DND-41 (cell line): ENCODE measurements at places on chromosomes 4 and X.

DNA sequence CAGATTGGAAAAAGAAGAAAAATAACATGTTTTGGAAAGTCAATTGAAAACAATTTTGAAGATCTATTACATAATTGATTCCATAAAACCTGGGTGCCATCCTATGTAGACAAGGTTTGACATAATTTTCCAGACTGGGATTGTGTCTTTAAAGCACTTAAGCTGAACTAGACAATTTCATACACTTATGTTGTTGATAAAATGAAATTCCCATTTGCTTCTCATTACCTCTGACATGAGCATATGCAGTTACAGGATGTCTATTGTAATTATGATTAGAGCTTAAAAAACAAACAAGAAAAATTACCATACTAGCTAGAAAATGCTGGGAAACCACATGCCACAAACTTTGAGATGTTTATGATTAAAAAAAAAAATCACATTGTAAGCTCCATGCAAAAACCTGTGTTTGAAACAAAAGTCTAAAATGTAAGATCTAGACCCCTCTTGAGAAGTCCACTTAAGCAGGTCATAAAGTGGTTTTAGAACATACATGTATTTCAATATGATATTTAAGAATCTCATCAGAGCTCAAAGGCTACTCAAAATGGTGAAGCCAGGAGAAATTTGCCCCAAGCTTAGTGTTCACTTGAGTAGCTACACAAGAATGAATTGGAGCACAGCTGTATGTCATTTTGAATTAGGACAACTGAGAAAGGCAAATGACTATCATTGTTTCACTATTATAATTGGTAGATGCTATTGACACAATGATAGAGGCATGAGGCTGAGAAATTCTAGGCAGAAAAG, 181.1 kb upstream of the PABPC4L start:
- DNase-seq, result no peak
- no peaks in the 10 kb centered on the region for H3K27me3 ChIP-seq
- no peak overlapping the region for H3K4me3 ChIP-seq
- no peaks in the 10 kb centered on the region for H3K4me1 ChIP-seq

GRCh38 chr4:52619591-52619931, 39.5 kb downstream of the USP46 start:
- H3K4me3 ChIP-seq, result no peak overlapping the region
- no peaks in the 10 kb centered on the region for H3K36me3 ChIP-seq

DNA sequence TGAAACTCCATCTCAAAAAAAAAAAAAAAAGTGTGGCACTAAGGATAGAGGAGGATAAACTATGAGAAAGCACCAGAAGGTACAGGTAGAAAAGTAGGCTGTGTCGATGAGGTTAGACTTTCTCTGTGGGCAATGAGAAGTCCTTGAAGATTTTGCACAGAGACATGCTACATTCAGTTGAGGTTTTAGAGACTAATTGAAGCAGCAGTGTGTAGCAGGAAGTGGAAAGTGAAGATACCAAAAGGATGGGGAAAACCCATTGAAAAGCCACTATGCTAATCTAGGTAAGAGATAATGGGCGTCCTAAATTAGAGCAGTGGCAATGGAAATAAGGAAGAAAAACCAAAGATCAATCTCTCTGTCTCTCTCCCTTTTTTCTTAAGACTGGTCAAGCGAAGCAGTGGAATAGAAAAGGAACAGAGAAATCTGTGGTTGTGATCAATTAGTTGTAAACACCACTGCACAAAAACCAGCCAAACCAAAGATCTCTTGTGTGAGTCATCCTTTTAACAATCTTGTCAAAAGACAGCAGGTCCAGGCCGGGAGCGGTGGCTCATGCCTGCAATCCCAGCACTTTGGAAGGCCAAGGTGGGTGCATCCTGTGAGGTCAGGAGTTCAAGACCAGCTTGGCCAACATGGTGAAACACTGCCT, 3.5 kb downstream of the SPINK2 start:
- H3K4me3 ChIP-seq, result no peak overlapping the region
- peaks cover 8% of the 10 kb centered on the region for H3K27me3 ChIP-seq
- peaks cover 9% of the 10 kb centered on the region for H3K4me1 ChIP-seq
- H3K27ac ChIP-seq, result no peak overlapping the region
- no peaks in the 10 kb centered on the region for H3K36me3 ChIP-seq
- DNase-seq, result no peak

DNA sequence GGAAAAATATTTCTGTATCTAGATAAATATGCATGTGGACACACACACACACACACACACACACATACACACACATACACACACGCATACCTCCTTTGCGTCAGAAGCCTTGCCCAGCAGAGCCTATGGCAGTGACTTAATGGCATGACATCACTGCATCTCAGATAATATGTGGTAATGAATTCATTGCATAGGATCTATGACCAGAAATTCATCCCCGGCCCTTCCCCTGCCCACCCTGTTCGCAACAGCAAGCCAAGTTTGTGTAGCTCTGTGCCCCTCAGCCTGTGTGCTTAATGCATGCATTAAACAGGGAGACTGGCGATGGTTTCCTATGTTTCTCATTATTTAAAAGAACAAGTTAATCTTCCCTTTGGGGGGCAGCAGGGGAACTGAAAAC, 120.7 kb downstream of the NKX6-1 start:
- no peak for DNase-seq
- H3K27ac ChIP-seq, result no peak overlapping the region
- H3K4me3 ChIP-seq, result no peak overlapping the region
- H3K36me3 ChIP-seq, result no peaks in the 10 kb centered on the region

- H3K27me3 ChIP-seq, result no peaks in the 10 kb centered on the region
- H3K36me3 ChIP-seq, result no peaks in the 10 kb centered on the region
- no peaks in the 10 kb centered on the region for H3K4me1 ChIP-seq
- H3K27ac ChIP-seq, result no peak overlapping the region
- DNase-seq, result peak; percentile 13
Observed at GRCh38 chr4:174365018-174365587, 81.4 kb downstream of the CEP44 start.

- no peak overlapping the region for H3K27ac ChIP-seq
- DNase-seq, result no peak
- no peaks in the 10 kb centered on the region for H3K27me3 ChIP-seq
Observed at GRCh38 chr4:52157641-52158316, 106.7 kb downstream of the SPATA18 start.

GRCh38 chr4:105194328-105195231, 47.9 kb downstream of the TET2 start:
- H3K4me1 ChIP-seq, result no peaks in the 10 kb centered on the region
- no peaks in the 10 kb centered on the region for H3K27me3 ChIP-seq
- no peaks in the 10 kb centered on the region for H3K36me3 ChIP-seq
- H3K27ac ChIP-seq, result no peak overlapping the region
- no peak overlapping the region for H3K4me3 ChIP-seq

GRCh38 chr4:81700189-81700588, 228.5 kb upstream of the RASGEF1B start:
- H3K4me3 ChIP-seq, result no peak overlapping the region
- no peaks in the 10 kb centered on the region for H3K36me3 ChIP-seq
- H3K27ac ChIP-seq, result no peak overlapping the region
- H3K27me3 ChIP-seq, result no peaks in the 10 kb centered on the region
- no peak for DNase-seq

DNA sequence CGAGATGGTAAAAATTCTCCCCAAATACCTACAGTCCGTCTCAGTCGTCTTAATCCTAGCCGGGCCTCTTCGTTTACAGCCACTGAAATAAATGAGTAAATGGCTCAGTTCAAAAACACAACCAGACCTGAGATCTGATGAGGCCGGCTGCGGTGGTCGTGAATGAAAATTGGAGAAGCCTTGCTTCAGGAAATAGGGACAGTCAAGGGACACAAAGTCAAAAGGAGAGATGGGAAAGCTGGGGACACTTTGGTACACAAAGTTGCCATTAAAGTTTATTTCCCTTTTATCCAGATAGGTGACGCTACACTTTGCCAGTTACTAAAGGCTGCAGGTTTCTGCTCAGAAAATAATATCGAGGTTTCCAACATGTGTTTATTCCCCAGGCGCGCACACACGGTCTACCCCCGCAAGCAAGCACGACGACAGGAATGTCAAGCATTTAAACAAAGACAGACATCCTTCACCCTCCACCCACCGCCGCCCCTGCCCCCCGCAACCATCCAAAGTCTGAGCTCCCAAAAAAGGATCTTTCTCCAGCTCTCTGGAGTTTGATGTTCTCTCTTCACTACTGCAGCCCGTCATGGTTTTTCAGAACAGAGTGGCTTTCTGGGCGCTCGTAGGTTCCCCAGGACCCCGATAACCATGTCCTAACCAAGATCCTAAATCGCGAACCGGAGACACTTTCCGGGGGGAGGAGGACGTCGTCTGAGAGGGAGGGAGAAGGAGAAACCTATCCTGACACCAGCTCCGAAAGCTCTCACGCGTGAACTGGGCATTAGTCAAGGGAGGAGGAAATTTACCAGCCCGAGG, 1.3 kb upstream of the PCDH7 start:
- no peaks in the 10 kb centered on the region for H3K36me3 ChIP-seq
- H3K27me3 ChIP-seq, result no peaks in the 10 kb centered on the region
- no peak overlapping the region for H3K4me3 ChIP-seq
- H3K4me1 ChIP-seq, result no peaks in the 10 kb centered on the region

- DNase-seq, result no peak
- no peaks in the 10 kb centered on the region for H3K27me3 ChIP-seq
- no peaks in the 10 kb centered on the region for H3K4me1 ChIP-seq
- H3K27ac ChIP-seq, result no peak overlapping the region
Observed at GRCh38 chr4:175514174-175514573, 297.9 kb downstream of the GPM6A start.

GRCh38 chrX:121598356-121598755, 550.9 kb downstream of the GLUD2 start:
- DNase-seq, result no peak
- no peak overlapping the region for H3K27ac ChIP-seq
- no peaks in the 10 kb centered on the region for H3K36me3 ChIP-seq
- no peaks in the 10 kb centered on the region for H3K4me1 ChIP-seq

GRCh38 chr4:15665753-15666365, 10.7 kb upstream of the FBXL5 start:
- H3K4me3 ChIP-seq, result no peak overlapping the region
- DNase-seq, result no peak
- H3K4me1 ChIP-seq, result no peaks in the 10 kb centered on the region
- H3K27ac ChIP-seq, result no peak overlapping the region
- H3K36me3 ChIP-seq, result peaks cover 13% of the 10 kb centered on the region; the same call in 1 of the 2 replicates

- no peak for DNase-seq
- no peaks in the 10 kb centered on the region for H3K36me3 ChIP-seq
- no peak overlapping the region for H3K4me3 ChIP-seq
- no peaks in the 10 kb centered on the region for H3K4me1 ChIP-seq
Observed at GRCh38 chr4:4930677-4931076, 71.2 kb downstream of the MSX1 start.

GRCh38 chr4:187042251-187042650, 318.6 kb upstream of the FAT1 start:
- H3K4me1 ChIP-seq, result no peaks in the 10 kb centered on the region
- H3K27me3 ChIP-seq, result no peaks in the 10 kb centered on the region
- H3K36me3 ChIP-seq, result no peaks in the 10 kb centered on the region
- no peak overlapping the region for H3K4me3 ChIP-seq

GRCh38 chr4:140764785-140765392, 8.7 kb upstream of the TBC1D9 start:
- H3K27ac ChIP-seq, result no peak overlapping the region
- peaks cover 4% of the 10 kb centered on the region for H3K27me3 ChIP-seq
- no peaks in the 10 kb centered on the region for H3K36me3 ChIP-seq
- H3K4me3 ChIP-seq, result no peak overlapping the region
- no peaks in the 10 kb centered on the region for H3K4me1 ChIP-seq
- DNase-seq, result no peak

- H3K36me3 ChIP-seq, result peaks cover 75% of the 10 kb centered on the region
- no peak for DNase-seq
- H3K27me3 ChIP-seq, result no peaks in the 10 kb centered on the region
- H3K4me3 ChIP-seq, result no peak overlapping the region
Observed at GRCh38 chr4:88043586-88044340, 36.3 kb downstream of the PKD2 start.

- DNase-seq, result peak; percentile 53
- H3K36me3 ChIP-seq, result no peaks in the 10 kb centered on the region
- H3K27ac ChIP-seq, result no peak overlapping the region
- no peak overlapping the region for H3K4me3 ChIP-seq
- H3K27me3 ChIP-seq, result no peaks in the 10 kb centered on the region
Observed at GRCh38 chr4:116531870-116532269, 553.5 kb downstream of the TRAM1L1 start.

GRCh38 chr4:94689155-94689860, 68.4 kb upstream of the BMPR1B start:
- no peaks in the 10 kb centered on the region for H3K4me1 ChIP-seq
- DNase-seq, result no peak
- no peaks in the 10 kb centered on the region for H3K27me3 ChIP-seq
- no peak overlapping the region for H3K4me3 ChIP-seq
- no peaks in the 10 kb centered on the region for H3K36me3 ChIP-seq
- H3K27ac ChIP-seq, result no peak overlapping the region

DNA sequence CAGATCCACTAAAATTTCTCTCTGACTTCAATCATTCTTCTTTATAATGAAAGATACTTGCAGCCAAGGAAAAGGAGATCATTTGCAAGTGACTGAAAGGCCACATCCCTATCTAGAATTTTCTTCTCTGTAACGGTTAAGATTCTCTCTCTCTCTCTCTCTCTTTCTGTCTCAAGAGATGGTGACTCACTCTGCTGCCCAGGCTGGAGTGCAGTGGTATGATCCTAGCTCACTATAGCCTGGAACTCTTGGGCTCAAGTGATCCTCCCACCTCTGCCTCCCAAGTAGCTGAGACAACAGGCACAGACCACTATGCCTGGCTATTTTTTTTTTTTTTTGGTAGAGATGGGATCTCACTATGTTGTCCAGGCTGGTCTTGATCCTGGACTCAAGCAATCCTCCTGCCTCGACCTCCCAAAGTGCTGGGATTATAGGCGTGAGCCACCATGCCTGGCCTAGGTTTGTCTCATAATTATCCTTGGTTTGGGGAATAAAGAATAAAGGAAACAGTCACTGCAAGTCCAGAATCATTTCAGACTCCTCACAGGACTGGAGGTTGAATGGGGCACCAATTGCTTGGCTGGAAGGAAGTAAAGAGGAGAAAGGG, 33.3 kb upstream of the GALNT7 start:
- no peak overlapping the region for H3K27ac ChIP-seq
- H3K27me3 ChIP-seq, result no peaks in the 10 kb centered on the region
- DNase-seq, result no peak
- H3K36me3 ChIP-seq, result no peaks in the 10 kb centered on the region
- no peak overlapping the region for H3K4me3 ChIP-seq
- H3K4me1 ChIP-seq, result 0 out of 2 replicates have a peak, but pooled peaks cover 2% of the 10 kb centered on the region
